AG08396 (cell line): ENCODE measurements at places on chromosomes 7 and 10.

- DNase-seq = no peak
Measured at GRCh38 chr7:51288896-51289622, 27.6 kb downstream of the COBL start.

DNA sequence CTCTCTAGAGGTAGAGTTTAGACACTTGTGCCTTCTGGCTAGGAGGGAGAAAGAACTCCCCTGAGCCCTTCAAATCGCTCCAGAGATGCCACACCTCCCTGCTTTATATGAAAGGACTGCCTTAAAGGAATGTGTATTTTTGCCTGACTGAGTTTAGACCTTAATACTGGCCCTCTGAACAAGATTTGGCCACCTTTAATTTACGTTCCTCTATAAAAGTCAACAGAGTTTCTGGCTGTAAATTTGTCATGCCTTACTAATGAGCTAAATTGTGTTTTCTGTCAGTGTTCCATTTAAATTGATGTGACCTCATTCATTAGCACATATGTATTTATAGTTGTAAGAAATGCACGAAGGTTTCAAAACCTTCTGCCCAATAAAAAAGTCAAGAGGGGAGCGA lies 48.0 kb downstream of the SEMA3C start:
- no peak for DNase-seq

DNA sequence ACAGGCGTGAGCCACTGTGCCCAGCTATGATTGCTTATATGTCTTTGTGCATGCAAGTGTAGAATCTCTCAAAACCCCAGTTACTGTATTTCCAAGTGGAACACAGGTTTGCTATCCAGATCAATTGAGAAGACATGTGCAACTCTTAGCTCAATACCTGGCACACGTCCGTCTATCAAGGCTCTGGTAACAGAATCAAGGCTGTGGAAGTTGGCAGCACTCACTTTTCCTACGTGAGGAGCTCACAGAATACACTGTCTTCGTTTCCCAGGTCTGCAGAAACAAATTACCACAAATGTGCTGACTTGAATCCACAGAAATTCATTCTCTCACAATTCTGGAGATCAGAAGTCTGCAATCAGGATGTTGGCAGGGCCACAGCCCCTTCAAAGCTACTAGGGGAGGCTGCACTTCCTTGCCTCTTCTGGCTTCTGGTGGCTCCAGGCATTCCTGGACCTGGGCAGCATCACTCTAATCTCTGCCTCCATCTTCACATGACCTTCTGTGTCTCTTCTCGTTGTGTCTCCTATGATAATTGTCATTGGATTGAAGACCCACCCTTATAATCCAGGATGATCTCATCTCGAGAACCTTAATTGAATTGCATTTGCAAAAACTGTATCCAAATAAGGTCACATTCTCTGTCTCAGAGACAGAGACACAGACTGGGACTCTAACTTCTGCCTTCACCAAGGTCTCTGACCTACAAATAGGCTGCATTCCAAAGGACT lies 84.8 kb upstream of the C7orf33 start:
- DNase-seq = no peak

DNA sequence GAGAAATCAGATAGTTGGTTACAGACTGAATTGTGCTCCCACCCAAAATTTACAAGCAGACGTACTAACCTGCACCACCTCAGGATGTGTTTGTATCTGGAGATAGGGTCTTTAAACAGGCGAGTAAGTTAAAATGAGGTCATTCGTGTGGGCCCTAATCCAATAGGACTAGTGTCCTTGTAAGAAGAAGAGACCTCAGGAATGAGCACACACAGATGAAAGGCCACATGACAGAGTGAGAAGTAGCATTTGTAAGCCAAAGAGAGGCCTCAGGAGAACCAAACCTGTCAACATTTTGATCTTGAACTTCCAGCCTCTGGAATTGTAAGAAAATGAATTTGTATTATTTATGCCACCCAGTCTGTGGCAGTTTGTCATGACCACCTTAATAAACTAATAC lies 149.5 kb upstream of the VWC2 start:
- no peak for DNase-seq

GRCh38 chr10:114077347-114077746 lies 33.7 kb downstream of the ADRB1 start:
- no peak for DNase-seq

DNA sequence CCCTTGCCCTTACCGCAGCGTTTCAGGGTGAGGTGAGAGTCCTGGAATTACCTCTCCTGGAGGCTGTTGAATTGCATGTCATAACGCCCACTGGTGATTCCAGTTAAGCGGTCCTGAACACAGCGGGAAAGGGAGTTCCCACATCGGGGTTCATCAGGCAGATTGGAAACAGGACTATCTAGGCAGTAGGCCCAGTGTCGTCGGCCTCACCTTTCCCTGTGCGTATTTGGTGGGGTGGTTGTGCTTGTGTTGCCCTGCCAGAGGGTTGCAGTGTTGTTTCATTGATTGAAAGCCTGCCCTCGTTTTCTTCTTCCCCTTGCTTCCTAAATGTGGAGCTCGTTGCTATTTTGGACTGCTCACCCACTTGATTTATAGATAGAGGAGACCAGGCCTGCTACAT lies 10.6 kb upstream of the SUN1 start:
- no peak for DNase-seq

DNA sequence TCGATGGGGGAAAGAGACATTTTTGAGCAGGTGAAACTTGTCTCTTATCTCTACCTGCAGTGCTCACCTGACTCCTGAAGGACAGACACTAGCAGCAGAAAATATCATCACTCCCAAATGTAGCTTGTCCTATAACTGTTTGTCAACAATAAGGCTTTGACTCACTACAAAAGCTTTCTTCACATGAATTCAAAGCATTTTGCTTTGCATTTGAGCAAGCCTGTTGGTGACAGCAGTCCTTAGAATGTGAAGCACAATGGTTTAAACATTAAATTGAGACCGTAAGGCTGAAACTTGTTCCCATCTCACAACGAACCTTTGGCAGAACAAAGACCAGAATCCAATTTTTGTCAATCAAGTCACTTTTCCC lies 30.6 kb upstream of the ZNRF2 start:
- DNase-seq = no peak

DNA sequence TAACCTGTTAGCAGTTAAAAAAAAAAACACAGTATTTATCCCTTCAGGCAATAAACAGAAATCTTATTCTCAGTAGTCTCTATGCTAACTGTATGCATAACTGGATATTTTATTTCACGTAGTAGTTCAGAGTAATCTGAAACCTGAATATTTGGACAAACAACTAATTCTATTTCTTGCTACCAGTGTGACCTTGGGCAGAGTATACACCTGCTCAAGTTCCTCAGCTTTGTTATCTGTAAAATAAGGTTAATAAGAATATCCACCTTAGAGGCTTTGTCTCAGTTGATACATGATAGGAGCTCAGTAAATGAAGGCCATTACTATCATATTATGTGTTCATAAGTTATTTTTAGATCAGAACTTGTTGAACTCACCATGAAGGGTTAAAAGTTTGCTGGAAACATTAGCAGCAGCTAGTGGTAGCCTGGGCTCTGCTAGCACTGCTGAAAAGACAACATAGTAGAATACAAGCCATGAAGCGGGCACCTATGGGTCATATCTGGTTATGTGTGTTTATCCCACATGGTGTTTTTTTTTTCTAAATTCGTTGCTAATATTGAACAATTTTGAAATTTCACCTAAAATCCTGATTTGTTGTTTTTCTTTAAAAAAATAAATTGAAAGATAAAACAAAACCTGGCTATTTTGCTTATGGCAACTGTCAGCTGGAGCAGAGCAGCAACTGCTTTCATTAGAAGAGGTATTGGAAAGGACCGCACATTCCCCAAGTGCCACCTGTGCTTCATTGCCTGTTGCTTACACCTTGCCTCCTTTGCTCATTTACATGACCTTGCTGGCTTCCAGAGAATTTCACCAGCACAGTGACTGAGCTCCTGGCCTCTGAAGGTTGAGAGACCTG lies 303.0 kb downstream of the PRKG1 start:
- no peak for DNase-seq

GRCh38 chr7:112431803-112432202 lies 18.5 kb upstream of the IFRD1 start:
- no peak for DNase-seq

GRCh38 chr10:58512491-58513187 lies at the start of gene BICC1:
TSS of gene BICC1 (plus strand) at chr10:58512872. CDS start at chr10:58513144, 272 bp downstream.
- DNase-seq = peak; percentile 81

DNA sequence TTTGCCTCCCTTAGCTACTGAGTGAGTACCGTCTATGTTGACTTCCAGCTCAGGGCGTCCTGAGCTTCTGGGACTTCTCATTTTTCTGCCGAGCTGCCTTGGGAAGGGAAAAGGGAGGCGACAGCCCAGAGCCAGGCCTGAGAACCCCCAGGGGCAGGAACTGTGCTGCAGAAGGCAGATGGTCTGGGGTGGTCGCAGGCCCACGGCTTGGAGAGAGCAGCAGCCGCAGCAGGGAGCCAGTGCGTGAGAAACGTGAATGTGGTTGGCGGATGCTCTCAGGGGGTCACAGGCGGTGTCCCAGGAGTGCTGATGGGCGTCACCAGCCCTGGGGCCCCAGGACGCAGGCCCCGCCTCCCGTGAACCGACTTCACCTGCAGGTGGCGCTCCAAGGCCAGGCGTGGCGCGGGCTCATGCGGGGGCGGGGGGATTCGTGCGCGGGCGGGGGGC lies 9.2 kb upstream of the PWWP2B start:
- DNase-seq = peak; percentile 94

DNA sequence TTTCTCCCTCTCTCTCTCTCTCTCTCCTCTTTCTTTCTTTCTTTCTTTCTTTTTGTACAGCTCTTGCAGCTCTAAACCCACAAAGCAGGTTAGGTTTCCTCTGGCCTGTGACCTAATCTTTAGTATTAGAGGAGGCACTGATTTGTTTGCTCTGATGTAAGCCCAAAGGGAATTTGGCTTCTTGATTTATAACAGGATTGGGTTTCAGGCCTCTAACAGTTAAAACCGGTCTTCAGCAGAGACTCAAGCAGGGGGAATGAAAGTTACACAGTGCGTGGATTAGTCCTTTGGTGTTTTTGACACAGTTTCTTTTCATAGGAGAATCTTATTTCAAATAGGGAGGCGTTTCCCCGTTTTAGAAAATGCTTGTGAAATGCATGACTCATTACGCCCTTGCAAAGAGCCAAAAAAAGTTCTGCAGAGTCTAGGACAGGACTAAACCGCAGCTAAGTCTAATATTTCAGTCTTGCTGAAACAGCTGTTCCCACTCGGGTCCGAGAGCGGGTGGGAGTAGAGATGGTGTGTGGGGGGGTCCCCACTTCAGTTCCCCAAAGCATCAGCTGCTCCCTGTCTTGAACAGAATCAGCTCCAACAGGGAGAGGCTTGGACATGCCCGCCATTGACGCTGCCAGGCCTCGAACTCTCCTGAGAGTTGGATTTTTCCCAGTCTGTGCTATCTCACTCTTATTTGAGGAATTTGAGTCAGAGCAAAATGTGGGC lies 296.5 kb upstream of the PITRM1 start:
- peak; percentile 63 for DNase-seq

DNA sequence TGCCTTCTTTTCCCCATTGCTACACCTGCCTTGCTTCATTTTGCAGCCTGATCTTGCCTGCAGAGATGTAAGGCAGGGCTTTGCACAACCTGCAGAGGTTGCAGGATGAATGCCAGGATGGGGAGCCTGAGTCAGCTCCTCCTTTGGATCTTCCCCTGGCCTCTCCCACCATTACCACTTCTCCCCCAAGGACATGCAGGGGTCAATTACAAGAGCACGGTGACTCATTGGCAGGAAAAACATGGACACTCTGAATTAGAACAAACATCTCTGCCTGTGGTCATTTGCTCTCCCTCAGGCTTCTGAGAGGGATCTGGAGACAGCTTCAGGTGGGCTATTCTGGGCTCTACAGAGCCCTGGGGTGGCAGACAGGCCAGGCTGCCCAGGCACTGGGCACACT lies 89.2 kb downstream of the HERPUD2 start:
- peak; percentile 46 for DNase-seq

- no peak for DNase-seq
Measured at GRCh38 chr7:50461695-50462094, 11.5 kb upstream of the FIGNL1 start.

DNA sequence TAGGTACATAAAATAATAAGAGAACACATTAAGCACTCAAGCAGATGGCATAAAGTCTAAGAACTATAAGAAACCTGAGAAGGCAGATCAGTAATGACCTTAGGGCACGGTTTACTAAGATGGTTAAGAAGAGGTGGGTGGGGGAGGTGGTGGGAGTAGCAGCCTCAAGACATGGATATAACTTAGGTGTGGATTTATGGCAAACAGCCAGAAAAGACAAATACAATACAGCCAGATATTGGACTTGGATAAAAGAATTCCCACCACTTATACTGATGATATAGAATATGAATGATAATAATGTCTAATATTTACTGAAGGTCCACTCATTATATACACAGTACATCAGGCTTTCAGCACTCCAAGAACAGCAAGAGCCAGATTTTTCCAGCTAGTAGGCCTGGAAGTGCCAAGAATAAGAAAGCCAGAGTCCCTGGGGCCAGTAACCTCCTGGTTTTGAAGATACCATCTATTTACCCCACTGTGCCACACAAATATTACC lies 11.9 kb downstream of the DPY19L1 start:
- DNase-seq = no peak

- no peak for DNase-seq
Measured at GRCh38 chr7:46156086-46156485, 235.0 kb upstream of the IGFBP3 start.

DNA sequence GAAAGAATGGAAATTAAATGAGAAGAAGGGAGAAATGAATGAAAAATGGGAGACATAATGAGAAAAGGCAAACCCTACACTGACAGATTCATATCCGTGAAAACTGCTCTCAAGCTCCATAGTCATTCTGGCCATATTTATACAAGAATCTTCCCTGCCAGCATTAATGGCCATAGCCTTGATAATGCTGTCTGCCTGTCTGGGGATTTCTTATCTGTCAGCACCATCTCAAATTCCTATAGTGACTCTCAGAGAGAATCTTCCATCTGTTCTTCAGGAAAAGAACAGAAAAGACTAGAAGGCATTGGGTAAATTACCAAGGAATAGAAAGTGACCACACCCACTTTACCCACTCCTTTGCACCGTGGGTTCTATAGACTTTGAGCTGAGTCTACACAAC lies 295.9 kb downstream of the PLXNA4 start:
- no peak for DNase-seq

DNA sequence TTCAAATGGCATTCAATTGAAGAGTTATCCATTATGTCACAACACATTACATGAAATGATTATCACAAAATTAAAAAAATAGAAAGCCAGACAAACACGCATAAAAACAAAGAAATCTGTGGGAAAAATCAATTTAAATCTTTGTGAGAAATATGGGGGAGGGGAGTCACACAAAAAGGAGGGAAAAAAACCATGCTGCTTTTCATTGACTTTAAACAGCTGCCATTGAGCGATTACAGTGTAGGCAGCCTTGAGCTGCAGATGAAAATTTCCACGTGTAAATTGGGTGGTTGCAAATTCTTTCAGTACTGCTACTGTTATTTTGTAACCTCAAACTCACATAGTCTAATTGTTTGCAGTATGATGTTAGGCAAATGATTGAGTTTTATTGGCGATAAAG lies 889.9 kb upstream of the PHF14 start:
- DNase-seq = no peak

DNA sequence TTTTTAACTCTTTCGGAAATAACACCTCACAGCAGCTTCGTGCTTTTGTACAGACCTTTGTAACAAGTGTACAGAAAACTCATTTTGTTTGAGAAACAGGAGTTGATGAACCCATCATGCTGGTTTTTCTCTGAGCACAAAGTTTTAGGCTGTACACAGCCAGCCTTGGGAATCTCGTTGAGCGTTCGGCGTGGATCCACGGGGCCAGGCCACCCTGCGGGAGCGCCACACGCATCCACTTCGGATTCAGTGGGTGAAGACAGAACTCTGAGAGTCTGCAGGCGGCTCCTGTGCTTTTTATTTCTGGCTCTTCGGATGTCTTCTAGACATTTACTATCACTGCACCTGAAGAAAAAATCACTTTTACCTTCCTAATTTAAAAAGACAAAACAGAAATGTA lies 131.2 kb downstream of the SMURF1 start:
- DNase-seq = no peak
